ENCODE measurements at places on chromosomes 1 and 21.

- no peak for DNase-seq
These were observed 19.9 kb downstream of the ACOT11 start for GRCh38 chr1:54567961-54568360.

DNA sequence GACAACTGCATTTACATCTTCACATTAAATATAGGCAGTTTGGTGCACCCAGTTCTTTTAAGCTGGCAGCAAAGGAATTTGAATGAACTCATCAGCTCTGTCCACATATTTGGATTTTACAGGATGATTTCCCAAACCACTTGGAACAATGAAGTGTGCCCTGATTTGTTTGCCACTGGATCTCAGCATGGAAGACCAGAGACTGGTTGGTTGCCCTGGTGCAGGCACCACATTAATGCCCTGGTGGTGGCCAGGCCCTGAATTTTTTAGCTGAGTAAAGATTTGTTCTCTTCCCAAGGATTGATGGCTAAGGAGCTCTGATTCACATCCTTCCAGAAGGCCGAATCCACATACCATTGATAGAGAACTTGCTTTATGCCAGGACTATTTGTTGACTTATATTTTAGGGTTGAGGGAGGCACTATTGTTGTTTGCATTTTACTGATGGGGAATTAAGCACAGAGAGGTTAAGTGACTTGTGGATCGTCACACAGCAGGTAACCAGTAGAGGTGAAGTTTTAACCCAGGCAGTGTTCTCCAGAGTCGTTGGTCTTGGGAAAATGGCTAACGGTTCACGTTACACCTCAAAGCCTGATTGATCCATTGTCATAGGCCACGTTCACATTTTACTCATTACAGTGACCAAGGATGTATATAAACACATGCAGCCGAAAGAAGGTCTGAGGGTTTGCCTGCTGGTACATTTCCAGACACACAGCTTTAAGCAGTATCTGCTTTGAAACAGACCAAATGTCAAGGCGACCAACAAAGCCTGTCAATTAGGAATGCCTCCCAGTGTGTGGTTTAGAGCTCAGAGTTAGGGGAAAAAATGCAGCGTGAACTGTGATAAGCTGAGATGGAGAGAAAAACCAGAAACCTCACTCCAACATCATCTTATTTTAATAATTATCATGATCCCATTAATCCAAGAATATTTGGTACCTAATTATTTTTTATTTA lies 50.7 kb downstream of the KAZN start:
- no peak for DNase-seq

DNA sequence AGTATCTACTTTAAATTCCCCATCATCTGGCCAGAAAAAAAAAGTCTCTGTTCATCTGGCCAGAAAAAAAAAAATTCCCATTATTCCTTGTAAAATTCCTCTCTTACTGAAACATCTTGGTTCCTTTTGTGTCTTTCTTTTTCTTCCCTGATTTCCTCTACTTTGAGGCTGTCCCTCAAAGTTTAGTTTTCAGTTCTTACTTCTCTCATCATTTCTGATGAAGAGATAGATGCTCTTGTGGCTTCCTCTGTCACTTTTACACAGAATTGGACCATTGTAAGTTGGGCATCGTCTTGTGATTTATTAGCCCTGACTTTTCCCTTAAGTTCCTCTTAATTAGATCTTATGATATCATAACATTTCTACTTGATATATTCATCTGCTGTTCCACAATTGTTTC lies 6.5 kb downstream of the SOAT1 start:
- DNase-seq = no peak

DNA sequence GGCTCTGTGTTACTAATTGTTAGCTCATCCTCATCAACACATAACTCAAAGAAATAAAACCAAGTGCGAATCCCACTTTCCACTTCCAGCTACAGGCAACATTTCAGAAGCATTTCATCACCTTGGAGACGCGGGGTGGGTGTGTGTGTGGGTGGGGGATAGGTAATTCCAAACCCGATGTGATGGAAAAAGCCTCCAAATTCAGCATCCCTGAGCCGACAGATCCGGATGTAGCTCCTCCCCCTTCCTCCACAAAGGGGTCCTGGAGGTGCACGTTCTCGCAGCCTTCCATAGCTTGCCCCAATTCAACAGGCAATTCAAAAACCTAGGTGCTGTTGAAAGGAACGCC lies 486 bp downstream of the HSPA13 start:
- DNase-seq = no peak

DNA sequence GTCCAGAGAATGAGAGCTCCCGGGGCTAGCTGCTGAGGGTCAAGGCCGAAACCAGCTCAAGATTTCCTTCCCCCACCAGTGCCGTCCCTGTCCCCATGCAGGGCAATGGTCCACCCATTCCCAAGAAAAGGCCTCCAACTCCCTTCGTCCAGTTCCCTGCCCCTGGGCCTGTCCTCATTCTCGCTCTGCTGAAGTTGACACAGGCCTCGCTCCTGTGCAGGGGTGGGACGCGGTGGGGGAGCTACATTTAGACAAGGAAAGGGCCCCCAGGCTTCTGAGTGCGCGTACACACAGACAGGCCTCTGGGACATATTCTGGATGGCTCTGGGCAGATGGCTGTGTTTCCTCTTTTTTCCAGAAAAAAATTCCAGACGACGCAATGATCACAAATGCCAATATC lies 188.3 kb downstream of the ETS2 start:
- no peak for DNase-seq

- DNase-seq = no peak
These were observed 1410.1 kb downstream of the MRPL39 start for GRCh38 chr21:24197132-24197643.

GRCh38 chr1:226119169-226119568 lies 56.7 kb downstream of the H3-3A start:
- no peak for DNase-seq

- DNase-seq = no peak
These were observed 60.8 kb upstream of the KCNJ15 start for GRCh38 chr21:38196036-38196435.

DNA sequence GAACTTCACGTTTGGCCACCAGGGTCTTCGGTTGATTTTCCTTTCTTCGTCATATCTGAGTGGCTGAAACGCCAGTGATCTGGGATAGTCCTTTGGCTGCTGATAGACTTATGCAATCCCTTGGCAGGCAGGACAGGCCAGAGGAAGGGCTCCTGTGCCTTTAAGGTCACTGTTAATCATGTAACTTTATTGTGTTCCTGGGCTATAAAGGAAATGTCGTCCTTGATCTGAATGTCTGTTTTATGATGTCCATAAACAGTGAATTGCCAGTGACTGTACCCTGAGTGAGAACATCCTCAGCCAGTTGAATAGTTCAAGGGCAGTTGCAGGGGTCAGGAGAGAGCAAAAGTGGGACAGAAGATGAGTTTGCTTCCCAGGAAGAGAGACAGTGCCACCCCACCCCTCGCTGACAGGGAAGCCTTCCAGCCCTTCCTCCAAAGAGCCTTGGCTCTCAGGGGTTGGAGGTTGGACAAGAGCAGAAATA lies 68.0 kb downstream of the PDE9A start:
- no peak for DNase-seq

DNA sequence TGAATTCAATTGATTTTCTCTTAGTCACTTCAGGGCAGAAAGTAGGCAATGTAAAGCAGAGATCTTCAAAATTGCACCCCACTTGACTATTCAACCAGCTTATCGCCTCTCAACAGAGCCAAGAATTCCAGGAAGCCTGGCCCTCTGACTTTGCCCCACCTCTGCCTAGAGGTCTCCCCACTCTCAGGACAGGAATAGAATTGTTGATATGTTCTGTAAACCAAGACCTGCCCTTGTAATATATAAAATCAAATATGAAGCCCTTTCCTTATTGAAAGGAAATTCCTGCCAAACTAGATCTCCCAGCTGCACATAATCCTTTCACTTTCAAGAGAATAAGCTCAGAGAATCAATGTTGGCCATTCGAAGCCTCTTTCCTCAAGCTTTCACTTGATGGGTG lies 116.1 kb upstream of the DPT start:
- DNase-seq = no peak

DNA sequence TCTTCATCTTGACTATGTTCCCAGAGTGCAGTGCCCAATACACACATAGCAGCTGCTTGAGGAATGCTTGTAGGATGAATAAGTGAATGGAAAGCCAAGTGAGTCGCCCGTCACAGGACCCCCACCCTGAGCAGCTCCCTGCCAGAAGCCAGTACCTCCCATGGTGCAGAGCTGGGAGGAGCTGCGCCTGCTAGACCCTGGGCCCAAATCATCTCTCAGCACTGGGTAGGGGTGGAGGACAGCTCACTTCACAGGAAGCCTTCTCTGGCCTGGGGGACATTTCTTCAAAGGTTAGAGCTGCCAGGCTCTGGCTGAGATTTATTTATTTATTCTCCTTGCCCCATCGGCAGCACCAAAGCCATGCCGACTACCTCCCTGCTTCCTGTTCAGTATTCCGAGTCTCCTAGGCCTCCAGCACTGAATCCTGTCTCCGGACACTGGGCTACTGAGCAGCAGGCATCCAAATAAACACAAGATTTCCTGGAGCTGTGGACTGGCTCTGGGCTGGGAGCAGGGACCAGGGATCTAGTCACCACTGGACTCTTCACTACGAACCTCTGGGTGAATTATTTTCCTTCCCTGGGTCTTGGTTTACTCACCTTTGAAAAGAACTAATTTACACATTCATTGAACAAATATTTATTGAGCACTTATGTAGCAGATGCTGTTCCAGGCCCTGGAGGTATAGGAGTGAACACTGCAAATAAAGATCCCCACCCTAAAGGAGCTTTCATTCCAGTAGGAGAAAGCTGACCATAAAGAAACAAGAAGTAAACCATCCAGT lies 187.7 kb downstream of the TRABD2B start:
- DNase-seq = no peak

- DNase-seq = no peak
These were observed 53.7 kb downstream of the KCNJ6 start for GRCh38 chr21:37862536-37862935.

- no peak for DNase-seq
These were observed 411.9 kb upstream of the ZP4 start for GRCh38 chr1:238302646-238303045.

DNA sequence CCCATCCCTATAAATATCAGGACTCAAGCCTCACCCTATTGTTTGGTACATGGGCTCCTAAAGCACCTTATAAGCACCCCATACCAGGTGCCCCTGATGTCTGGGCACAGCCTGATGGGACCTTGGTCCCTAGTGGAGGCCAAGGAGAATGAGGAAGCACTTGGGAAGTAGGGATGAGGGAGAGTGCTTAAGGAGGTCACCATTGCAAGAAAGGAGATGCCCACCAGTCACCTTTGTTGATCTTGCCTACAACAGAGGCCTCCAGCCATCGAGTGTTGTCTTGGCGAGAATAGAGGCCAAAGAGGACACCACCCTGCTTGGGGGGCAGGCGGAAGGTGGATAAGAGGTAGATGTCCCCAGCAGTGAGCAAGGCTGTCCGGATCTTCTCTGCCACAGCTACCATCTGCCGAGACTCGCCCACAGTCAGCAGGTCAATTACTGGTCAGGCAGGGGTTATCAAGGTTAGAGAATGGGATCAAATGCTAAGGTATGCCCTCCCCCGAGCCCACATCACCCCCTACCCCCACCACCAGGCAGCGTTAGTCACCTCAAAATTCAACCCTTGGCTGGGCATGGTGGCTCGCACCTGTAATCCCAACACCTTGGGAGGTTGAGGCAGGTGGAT lies 1.6 kb downstream of the THBS3 start:
- DNase-seq = no peak

DNA sequence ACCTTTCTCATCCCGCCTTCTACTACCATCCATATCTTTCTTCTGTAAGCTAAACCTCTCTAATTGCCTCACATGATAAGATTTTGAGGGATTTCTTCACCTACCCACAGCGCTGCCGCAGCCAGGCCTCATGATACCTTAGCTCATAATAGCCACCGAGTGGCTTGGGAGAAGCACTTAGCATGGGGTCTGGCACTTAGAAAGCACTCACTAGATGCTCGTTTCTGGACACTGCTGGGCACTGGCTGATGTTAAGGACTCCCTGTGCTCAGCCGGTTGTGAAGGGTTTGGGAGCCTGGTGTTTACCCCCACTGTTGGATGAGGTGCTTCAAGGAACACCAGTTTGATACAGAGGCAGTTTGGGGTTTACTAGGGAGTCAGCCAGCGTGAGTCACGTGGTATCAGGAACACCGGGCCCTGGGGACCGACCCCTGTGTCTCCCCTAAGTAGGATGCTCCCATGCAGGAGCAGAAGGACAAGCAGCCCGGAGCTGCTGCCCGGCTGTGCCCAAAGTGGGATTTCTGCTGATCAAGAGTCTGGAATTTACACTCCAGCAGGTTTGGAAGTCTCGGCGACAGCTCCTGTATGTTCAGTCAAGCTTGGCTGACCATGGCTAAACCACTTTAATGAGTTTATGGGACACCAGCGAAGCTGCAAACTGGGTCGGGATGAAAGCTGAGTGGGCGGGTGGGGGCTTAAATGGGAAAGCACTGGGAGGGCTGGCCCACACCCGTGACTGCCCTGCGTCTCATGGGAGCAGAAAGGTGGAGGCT lies 63.3 kb downstream of the GALNT2 start:
- no peak for DNase-seq

GRCh38 chr1:190320952-190321351 lies 156.7 kb downstream of the BRINP3 start:
- no peak for DNase-seq

DNA sequence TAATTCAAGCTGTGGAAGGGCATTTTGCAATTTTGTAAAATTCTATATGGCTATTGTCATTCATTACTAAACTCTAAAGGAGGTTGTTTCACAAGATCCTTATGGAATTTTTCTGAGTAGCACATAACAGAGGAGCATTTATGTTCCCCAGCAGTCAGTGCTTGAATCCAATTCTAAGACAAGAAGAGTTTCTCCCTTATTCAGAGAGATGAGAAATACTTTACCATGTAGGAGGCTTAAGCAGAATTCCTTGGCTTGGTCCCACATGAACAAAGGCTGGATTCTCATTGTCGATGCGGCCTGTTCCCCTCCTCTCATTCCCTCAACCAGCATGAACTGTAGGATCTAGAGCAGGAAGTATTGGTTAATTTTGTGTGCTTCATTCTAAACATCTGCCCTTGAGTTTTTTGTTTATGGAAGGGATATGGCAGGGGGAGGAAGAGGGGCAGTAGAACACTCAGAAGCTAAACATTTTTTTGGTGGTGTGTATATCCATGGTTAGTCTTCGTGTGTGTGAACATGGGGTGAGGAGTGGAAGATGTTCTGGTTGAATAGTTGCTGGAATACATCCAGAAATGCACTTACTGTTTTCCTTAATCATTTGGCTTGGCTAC lies 74.3 kb downstream of the LAMC1 start:
- no peak for DNase-seq

- DNase-seq = no peak
These were observed 3.2 kb downstream of the MEGF6 start for GRCh38 chr1:3608154-3608553.

Measured in epithelial cell of prostate (primary cell).